Right renal pelvis (tissue), 4 donors: ENCODE measurements at places on chromosomes 6 and 20. TPM values are rescaled to one million over a fixed set of nuclear protein-coding genes. Genes with fewer than 3 reads are reported as not detected.

The CPXM1 gene
- 275 TPM for polyA plus RNA-seq

GRCh38 chr6:166156942-166157341 is 10.7 kb downstream of the TBXT start:
- no peak for DNase-seq

DNA sequence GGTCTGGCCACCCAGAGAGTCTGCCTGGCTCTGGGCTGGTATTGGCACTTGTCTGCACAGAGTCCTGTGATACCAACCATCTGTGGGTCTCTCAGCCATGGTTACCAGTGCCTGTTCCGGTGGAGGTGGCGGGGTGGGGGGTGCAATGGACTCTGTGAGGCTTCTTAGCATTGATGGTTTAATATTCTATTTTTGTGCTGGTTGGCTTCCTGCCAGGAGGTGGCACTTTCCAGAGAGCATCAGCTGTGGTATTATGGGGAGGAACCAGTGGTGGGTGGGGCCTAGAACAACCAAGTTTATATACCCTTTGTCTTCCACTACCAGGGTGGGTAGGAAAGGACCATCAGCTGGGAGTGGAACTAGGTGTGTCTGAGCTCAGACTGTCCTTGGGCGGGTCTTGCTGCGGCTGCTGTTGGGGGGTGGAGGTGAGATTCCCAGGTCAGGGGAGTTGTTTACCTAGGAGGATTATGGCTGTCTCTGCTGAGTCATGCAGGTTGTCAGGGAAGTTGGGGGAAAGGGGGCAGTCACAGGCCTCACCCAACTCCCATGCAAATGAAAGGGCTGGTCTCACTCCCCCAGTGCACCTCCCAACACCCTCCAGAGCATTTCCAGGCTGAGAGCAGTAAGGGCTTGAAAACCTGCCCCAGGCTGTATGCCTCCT is 117.5 kb downstream of the FLRT3 start:
- no peak for DNase-seq

- DNase-seq, result no peak
These were observed 75.2 kb downstream of the COL21A1 start for GRCh38 chr6:56172144-56172543.

DNA sequence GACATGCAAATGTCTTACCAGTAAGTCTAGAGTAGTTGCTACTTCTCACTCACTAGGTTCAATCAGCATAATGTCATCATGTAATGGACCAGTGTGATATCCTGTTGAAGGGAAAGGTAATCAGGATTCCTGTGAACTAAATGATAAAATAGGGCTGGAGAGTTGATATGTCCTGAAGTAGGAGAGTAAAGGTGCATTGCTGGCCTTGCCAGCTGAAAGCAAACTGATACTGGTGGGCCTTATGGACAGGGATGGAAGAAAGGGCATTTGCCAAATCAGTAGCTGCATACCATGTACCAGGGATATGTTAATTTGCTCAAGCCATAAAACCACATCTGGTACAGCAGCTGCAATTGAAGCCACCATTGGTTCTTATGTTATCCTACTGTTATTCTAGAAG is 37.5 kb upstream of the IYD start:
- no peak for DNase-seq

GRCh38 chr6:22155551-22155950 is 141.3 kb downstream of the PRL start:
- DNase-seq, result no peak

DNA sequence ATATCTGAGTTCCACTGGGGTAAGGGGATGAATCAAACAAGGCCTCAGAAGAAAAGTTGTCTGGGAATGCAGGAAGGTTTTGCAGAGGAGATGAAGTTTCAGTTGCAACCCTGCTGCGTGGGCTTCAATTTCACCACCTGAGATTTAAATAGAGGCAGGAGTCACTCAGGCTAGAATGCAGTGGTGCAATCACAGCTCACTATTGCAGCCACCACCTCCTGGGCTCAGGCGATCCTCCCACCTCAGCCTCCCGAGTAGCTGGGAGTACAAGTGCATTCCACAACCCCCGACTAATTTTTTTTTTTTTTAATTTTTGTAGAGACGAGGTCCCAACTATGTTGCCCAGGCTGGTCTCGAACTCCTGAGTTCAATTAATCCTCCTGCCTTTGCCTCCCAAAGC is 1.5 kb upstream of the ZNF165 start:
- no peak for DNase-seq

DNA sequence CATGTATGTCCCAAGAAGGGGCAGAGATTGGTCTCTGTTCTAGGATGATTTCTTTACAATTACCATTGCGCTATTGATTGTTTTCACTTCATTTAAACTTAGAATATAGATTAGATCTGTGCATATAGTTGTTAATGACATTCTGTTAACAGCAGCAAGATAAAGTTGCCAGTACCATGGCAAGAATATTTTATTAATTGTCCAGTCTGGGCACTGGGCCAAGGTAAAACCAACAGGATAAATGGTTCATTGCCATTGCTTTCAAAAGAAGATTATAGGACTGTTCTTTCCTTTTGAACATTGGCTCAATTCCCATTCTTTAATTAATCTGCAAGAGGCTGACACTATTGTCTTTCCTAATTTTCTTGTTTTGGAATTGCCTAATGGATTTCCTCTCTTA is 592.4 kb downstream of the RFPL4B start:
- DNase-seq, result no peak

GRCh38 chr6:110482774-110483400 is 6.5 kb upstream of the SLC22A16 start:
- no peak for DNase-seq

DNA sequence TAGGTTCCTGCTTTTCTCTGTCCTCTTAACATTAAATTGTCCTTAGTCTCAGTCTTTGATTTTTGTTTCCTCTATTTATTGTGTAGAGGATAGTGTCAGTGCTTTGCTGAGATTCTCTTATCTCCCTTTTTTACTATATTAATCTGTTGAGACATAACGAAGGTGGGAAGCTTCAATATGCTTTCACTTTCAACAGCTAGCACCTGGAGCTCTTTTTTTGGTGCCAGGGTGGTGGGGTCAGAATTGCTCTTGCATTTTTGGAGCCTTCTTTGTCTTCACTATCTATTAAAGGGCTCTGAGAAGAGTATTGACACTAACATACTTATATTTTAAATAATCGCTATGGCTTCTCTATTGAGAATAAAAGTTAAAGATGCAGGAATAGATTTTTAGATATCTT is 97.1 kb upstream of the EPHA7 start:
- DNase-seq, result no peak

DNA sequence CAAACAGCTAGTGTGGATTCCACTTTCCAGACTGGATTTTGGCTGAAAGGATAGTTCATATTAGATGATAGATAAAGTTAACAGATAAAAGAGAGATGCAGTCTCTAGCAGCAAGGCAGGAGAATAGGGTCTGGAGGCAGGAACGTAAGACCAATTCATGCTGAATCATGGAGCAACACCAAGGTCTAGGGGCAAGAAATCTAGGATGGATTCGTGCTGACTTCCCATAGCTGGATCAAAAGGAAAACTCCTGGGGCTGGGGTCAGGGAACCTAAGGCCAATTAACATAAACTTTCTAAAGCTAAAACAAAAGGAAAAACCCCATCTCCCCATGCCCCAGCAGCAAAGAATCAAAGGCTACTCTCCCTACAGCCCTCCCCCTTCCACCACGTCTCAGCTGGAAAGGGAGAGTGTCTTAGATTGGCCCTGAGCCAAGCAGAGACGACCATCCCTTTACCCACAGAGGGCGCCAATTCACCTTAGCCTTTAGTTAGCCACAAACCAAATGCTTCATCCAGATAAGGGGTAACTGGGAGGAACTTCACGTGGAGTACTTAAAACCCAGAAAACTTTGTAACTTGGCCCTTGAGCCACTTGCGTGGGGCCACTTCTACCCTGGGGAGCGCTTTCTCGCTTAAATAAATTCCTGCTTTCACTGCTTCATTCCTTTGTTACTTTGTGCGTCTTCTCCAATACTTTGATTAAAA is 7.6 kb downstream of the TREM1 start:
- peak; percentile 47 for DNase-seq

GRCh38 chr6:56758120-56758519 is 115.4 kb upstream of the DST start:
- DNase-seq, result no peak

The MAVS gene
- polyA plus RNA-seq, result 29.8 TPM

The B4GALT5 gene
- 54.6 TPM for polyA plus RNA-seq

DNA sequence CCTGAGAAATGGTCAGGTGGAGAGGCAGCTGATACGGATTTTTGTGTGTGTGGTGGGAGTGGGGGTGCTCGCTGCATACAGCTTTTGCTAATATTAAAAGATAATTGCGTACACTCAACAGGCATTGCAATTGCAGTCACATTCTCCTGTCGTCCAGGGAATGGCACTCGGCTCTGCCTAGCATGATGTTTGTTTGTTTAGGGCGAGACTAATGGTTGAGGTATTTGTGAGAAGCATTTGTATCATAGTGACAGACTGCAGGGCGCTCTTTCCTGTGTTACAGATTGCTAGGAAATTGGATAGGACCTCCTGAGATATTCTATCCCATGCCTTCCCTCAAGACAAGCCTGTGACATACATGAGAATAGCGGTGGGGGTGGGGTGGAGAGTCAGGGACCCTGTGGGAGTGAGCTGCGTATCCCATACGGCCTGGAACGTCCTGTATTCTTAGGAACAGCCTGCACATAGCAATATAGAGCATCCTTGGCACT is 207.4 kb downstream of the SOX4 start:
- DNase-seq, result no peak

The DLK2 gene
- polyA plus RNA-seq, result 0.87 TPM

The HTR1E gene
- polyA plus RNA-seq, result 0.96 TPM

DNA sequence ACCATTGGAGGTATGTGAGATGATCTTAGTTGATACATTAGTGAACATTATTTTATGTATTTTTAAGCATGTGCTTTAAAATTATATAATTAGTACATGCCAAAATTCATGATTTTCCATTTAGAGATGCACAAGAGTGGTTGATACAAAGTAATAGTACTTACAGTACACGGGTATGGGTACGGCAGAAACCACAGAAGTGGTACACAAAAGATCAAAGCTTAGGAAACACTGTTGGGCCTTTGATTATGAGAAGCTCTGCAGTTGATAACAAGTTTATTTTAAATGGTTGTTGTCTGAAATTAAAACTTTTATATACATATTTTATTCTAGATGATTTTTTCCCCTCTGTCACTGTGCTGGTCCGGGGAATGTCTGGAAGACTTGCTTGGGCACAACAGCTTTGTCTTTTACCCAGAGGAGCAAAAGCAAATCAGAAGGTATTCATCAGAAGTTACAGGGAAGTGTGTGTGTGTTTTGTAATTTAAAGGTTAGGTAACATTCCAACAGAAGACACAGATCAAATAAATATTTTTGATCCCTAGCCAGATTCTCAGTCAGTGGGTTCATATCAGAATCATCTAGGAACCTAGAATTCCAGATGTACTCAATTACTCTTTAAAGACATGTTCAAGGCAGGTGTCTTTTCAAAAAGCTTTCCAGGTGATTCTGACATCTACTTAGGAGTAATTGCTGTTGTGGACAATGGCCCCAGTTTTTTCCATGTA is 32.5 kb upstream of the ADIG start:
- DNase-seq, result no peak

GRCh38 chr20:24780674-24781417 is 168.2 kb upstream of the CST7 start:
- no peak for DNase-seq

The PACRG gene
- 21.0 TPM for polyA plus RNA-seq

DNA sequence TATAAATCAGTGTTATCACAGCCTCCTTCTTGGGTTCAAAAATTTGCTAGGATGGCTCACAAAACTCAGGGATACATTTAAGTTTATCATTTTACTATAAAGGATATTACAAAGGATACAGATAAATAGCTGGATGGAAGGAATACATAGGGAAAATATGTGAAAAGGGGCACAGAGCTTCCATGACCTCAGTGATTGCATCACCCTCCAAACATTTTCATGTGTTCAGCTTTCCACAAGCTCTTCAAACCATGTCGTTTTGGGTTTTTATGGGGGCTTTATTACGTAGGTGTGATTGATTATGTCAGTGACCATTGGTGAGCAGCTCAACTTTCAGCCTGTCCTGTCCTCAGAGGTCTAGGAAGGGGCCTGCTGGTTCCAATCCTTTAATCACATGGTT is 68.0 kb downstream of the CYB5R4 start:
- no peak for DNase-seq
